ENCODE measurements at places on chromosomes 1 and 21.
A peak's percentile ranks its signal among the peaks of the same experiment; 100 is the strongest.

GRCh38 chr1:201585093-201585483 is 46.2 kb downstream of the NAV1 start:
- no peak for DNase-seq

DNA sequence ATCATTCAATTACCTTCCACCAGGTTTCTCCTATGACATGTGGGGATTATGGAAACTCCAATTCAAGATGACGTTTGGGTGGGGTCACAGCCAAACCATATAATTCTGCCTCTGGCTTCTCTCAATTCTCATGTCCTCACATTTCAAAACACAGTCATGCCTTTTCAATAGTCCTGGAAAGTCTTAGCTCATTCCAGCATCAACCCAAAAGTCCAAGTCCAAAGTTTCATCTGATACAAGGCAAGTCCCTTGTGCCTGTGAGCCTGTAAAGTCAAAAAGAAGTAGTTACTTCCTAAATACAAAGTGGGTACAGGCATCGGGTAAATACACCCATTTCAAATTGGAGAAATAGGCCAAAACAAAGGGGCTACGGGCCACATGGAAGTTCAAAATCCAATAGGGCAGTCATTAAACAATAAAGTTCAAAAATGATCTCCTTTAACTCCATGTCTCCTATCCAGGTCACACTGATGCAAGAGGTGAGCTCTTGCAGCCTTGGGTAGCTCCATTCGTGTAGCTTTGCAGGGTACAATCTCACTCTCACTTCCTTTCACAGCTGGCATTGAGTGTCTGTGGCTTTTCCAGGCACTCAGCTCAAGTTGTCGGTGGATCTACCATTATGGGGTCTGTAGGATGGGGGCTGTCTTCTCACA is 112.9 kb downstream of the FCRL5 start:
- no peak for DNase-seq

GRCh38 chr1:4203501-4203900 is 303.4 kb upstream of the C1orf174 start:
- DNase-seq, result no peak

GRCh38 chr1:204760350-204760749 is 74.8 kb upstream of the LRRN2 start:
- no peak for DNase-seq

- DNase-seq, result no peak
Measured at GRCh38 chr1:197632651-197633050, 142.6 kb downstream of the DENND1B start.

GRCh38 chr1:147377263-147378246 is 135.1 kb downstream of the CHD1L start:
- no peak for DNase-seq

DNA sequence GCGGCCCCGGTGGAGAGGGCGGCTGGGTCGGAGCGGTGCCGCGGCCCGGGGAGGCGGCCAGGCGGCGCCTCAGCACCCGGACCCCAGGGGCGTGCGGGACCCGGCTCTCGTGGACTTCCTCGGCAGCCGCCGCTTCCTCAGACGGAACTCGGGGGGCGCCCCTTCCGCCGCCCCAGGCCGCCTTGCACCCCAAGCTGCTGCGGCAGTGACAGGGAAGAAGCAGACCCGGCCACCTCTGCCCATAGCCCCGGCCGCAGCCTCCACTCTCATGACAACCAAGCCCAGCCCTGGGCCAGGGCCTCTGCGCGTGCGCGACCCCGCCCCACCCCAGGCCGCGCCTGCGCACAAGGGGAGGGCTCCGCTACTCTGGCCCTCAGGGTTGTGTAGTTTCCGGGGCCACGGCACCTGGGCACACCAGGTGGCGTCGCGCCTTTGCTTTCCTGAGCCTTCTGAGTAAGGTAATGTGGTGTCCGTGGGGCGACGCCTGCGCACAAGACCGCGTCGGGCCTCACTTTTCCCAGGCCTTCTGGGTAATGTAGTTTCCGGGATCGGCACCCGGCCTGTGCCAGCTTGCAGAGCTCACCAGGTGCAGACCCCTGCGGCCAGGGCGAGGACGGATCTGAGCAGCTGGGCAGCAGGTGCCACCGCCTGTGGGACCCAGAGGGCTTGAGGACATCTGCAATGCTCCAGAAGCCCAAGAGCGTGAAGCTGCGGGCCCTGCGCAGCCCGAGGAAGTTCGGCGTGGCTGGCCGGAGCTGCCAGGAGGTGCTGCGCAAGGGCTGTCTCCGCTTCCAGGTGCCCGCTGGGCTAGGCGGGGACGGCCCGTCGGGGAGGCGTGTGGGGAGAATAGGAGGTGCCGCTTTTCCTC is at the start of the genes CEP104 and DFFB:
TSS of gene CEP104 (minus strand) at position 289 of the 868 bp plus-strand sequence. CDS start 4,804 bp downstream, outside the sequence.
TSS of gene DFFB (plus strand) at position 554 of the 868 bp plus-strand sequence. CDS start at position 682, 128 bp downstream.
- DNase-seq, result peak; percentile 98

DNA sequence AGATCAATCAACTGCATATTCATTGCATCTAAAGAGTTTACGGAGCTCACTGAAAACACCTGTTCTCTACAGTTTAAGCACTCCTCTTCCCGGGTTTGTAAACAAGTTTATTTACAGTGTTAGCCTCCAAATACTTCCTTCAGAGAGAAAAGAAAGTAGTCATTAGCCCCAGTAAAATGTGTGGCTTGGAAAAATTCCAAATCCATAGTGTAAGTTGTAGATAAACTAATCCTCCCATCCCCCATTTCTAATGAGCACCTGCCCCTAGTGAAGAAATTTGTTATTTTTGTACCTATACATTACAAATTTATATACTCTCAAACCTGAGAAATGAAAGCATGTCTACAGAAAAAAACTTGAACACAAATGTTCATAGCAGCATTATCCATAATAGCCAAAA is 21.9 kb downstream of the PUM1 start:
- DNase-seq, result no peak

DNA sequence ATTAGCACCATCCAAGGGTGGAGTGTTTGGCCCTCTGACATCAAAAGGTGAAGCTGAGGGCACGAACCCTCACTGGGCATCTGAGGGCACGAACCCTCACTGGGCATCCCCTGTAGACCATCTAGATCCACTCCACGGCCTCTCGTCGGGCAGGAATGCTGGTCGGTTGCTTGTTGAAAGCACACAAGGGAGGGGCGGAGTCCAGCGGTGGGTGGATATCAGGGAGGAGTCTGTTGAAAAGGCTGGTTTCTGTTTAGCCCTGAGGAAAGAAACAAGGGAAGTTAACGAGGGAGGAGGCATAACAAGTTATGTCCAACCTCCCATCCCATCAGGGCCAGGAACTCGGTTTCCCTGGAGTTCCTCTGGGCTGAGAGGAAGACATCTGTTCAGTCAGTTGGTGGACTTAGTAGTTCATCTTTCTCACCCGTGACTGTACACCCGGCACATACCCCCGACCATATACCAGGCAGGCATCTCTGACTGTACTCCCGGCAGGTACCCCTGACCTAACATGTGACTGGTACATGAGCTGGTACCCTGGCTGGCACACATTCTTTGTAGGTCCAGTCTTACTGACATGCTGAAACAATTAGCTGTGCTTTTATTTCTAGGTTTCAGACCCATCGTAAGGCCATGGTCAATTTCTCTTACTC is 32.1 kb upstream of the PDE9A start:
- no peak for DNase-seq

DNA sequence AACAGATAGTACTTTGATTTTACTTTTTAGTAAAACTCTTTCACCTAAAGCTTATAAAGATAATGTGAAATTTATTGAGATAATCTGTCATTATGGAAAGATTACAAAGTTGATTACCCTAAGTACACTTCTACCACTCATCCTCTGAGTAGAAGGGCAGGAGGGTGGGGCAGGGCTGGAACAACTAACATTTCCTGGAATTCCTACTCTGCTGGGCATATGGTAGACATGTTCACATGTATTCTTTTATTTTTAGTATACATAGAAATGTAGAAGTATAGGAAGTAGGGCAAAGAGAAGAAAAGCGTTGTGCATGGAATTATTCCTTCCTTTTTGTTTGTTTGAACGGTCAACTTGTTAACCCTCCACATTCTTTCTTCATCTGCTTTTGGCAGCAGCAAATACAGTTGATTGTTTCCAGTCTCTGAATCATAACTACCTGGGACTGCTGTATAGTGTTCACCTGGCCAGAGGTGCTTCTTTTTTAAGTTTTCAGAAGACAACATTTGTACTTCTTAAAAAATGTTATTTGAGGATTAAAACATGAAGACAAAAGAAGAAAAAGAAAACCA is 85.1 kb downstream of the POU2F1 start:
- no peak for DNase-seq

DNA sequence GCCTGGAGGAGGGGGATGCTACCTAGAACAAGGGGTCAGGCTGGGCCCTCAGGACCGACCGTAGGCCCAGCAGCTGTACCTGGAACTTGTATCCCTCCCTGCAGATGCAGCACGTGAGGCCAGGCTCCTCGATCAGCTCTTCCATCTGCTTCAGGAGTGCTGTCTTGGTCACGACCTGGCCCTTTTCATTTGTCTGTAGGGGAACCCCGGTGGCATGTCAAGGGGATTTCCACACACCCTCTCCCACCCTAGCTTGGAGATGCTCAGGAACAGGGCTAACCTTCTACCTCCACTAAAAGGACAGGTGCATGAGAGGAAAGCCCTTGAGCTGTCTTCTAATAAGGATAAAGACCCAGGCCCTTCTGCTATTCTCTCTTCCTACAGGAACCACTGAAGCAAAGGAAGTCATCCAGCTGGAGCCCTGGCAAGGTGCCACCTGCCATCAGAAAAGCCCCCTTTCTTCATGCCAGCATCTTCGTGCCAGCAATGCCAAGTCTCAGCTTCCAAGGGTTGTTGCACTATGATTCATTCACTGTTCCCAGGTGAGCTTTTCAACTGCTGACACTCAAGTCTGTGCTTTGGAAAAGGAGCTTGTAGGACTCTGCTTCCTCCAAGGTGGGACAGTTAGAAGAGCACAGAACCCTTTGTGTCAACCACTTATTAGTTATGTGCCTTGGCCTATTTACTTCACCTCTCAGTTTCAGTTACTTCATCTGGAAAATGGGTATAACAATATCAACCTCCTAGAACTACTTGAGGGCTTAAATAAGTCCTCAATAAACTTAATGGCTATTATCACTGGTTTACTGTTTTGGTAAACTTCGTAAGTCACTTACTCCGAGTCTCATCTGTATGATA is 122.1 kb downstream of the UBR4 start:
- DNase-seq, result no peak

GRCh38 chr1:53546409-53547155 is 87.4 kb downstream of the DMRTB1 start:
- DNase-seq, result no peak
